ENCODE measurements at places on chromosomes 2 and 18. TPM values are rescaled to one million over a fixed set of nuclear protein-coding genes. Genes with fewer than 3 reads are reported as not detected.

GRCh38 chr2:36561237-36561944, 36.6 kb downstream of the FEZ2 start:
- DNase-seq = peak; percentile 96

- no peak for DNase-seq
These were observed 296.8 kb upstream of the SLC39A10 start for GRCh38 chr2:195360242-195360641.

SERPINB12 gene
- not detected for total RNA-seq

SPATA3 gene
- not detected for total RNA-seq

All from astrocyte (in vitro differentiated cells and primary cell).